WTC11 (cell line): ENCODE measurements at places on chromosomes 1 and 21.

DNA sequence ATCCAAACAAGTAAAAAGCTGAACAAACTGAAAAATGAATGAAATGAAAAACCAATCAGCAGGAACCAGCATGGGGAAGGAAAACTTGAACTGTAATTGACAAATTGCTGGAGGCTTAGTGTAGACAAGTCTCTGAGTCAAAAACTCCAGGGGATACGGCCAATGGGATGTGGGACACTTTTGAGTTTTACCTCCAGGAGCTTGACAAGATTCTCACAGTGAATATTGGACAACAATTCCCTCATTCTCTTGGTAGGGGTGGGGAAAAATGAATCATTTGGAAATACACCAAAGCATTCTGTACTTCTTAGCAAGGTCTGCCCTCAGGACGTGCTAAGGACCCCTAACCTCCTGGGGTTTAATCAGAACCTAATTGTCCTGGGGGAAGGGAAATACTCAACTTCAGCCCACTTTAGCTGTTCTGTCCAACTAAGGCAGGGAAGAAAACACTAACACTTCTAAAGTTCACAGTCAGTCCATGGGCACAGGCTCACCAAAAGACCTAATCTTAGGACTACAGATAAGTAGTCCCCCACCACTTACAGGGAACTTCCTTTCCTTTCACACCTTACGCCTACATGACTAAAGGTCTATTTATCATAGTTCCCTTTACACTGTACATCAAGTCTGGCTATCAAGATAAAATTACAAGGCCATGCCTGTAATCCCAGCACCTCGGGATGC lies 60.7 kb upstream of the CDC42BPA start:
- DNase-seq = no peak

DNA sequence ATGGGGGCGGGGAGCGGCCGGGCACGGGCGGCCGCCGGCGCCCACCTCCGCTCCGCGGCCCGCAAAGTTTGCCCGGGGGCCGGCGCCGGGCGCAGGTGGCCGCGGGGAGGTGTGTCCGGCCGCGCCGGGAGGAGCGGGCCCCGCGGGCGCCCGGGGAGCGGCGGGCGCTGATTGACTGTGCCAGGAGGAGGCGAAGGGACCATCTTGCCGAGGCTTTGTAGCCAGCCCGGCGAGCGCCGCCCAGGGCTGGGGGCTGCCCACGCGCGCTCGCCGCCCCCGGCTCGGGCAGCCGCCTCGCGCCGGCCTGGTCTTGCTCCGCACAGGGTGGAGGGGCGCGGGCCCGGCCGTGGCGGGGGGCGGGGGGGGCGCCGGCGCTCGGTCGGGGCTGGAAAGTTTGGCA lies 432 bp downstream of the EPHB2 start:
- DNase-seq = no peak

DNA sequence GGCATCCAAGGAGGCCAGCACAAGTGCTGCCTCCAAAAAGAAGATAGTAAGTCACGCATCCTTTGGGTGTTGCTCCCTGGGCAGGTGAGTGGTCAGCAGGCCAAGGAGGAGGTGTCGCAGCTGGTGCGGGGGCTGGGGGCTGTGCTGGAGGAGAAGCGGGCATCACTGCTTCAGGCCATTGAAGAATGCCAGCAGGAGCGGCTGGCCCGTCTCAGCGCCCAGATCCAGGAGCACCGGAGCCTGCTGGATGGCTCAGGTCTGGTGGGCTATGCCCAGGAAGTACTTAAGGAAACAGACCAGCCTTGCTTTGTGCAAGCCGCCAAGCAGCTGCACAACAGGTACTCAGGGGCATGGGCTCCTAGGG lies 4.3 kb downstream of the TRIM46 start:
- no peak for DNase-seq

DNA sequence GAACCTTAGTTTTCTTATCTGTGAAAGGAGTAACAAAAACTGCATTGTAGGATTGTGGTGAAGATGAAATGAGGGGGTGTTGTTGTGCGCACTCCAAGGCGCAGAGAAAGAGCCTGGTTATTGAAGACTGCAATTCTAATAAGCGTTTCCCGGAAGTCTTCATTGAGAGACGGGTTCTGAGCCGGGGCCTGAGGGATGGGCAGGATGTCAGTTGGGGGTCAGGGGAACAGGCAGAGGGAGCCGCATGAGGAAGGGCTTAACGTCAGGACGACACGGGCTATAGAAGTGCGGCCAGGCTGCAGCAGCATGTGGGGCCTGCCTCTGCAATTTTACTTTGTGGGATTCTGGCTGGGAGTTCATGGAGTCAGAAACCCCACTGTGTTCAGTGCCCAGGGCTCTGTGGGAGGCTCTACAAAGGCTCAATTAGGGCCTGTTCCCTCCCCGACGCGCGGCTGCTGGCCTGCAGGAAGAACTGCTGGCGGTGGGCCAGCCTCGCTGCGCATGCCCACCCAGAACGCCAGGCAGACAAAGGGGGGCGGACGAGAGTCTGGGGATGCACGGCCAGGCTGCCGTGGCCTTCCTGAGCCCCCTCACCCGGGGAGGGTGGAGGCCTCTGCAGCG lies 20.7 kb downstream of the TRIM62 start:
- DNase-seq = peak; percentile 33

GRCh38 chr1:237164406-237165352 lies 122.7 kb downstream of the RYR2 start:
- no peak for DNase-seq

DNA sequence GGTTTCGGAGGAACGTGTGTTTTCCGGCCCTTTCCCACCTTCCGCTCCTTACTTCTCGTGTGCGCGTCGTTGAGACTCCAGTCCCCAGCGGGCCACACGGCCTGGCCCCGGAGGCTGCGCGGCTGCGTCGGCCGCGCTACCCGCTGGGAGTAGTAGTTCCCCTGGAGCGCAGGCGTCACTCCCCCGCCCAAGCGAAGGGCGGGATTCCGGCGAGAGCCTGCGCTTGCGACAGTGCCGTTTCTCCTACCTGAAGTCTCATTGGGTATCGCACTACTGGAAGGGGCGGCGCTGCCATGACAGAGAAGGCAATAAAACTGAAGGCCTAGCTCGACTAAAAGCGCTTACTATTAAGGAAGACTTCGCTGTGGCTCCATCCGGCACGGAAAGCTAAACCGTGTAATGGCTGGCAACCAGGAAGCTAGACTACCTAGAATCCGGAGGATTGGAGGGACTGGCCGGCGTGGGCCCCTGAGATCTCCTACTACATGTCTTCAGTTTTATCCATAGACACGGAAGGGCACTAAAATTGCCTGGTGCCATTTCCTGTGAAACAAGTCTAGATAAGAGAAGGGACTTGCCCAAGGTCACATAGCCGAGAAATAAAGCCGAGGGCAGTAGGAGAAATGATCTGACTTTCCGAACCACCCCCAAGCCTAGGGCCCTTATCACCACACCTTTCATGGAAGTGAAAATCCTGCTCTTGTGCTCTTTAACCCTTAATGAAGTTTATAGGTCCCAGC lies 797 bp upstream of the TMEM69 start:
- DNase-seq = peak; percentile 96

DNA sequence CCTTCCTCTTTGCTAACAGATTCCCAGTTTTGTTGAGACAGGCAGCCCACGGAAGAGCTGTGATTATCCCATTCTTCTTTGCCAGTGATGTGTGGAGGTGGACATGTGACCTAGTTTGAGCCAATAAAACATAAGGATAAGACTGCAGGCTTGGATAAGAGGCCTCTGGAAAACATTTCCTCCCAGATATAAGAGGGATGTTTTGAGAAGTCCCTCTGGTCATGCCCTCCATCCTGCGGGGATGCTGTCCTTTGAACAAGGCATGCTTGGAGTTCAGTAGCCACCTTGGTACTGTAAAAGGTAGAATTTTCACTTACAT lies 155.7 kb downstream of the TM2D1 start:
- no peak for DNase-seq

- no peak for DNase-seq
Observed at GRCh38 chr1:158311066-158311465, 20.3 kb downstream of the CD1B start.

DNA sequence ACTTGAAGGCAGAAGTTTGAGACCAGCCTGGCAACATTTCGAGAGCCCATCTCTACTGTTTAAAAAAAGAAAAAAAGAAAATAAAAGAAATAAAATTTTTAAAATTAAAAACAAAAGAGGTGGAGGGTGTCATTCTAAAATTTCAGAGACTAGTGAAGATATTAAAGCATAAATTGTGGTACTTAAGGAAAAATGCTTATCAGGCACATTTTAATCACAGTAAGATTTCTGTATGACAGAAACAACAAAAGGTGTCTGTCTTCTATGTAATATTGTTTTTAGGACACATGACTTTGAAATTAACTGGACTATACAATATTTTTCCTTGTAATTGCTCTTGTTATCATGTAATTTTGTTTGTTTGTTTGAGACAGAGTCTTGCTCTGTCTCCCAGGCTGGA lies 4.6 kb downstream of the WASF2 start:
- DNase-seq = no peak

DNA sequence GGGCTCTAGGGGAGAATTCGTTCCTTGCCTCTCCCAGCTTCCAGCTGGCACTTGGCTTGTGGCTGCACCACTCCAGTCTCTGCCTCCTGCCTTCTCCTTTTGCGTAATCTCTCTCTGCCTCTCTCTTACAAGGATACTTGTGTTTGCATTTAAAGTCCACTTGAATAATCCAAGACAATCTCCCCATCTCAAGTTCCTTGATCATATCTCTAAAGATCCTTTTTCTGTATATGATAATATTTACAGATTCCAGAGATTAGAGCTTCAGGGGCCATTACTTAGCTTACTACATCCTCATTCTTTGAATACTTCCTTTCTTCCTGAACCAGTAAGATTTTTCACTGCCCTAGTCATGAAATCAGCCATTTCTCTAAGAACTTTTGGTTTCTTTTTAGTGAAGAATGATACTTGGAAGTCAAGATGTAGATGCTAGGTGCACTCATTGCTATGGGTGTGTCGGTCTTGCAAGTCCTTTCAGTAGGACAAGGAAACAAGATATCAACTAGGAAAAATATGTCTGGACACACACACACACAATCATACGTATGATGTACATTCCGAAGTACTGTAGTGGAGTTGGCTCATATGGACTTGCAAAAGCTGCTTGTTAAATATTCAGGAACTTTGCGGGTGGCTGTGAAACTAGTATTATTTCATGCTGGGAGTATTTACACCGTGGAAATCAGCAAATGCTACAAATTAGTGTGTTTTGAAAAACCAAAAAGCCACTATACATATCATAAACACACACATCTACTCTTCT lies 20.8 kb upstream of the RLF start:
- no peak for DNase-seq
